ENCODE measurements at places on chromosomes 1 and 21.
A peak's percentile ranks its signal among the peaks of the same experiment; 100 is the strongest.

DNA sequence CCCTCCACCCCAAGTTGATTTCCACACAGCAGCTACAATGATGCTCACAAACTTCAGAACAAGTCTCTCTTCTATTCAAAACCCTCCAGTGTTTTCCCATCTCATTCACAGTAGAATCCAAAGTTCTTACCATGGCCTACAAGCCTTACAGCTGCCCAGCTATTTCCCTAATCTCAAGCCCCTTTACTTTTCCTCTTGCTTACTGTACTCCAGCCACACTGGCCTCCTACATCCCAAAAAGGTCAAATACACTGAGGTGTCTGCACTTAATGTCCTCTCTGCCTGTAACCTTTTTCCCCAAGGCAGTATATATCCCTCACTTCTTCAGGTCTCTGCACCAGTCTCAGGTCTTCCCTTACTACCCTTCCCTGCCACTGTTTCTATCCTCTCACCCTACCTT is 2.6 kb downstream of the RAP1A start:
- DNase-seq: no peak

DNA sequence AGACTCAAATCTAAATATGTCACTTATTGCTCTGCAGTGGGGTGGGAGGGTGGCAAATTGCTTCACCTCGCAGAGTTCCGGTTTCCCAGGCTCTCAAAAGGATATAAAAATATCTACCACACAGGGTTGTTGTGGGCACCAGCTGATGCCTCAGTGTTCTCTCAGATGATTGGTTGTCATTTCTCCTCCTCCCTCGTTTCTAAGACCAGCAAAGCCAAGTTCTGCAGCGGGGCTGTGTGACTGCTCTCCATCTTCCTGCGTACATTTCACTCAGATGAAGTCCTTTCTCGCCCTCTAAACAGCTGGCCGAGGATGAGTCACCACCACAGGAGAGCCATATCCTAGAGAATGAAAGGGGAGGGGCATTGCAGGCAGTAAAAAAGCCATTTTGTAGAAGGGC is 35.0 kb upstream of the VWA5B1 start:
- DNase-seq: no peak

- no peak for DNase-seq
Measured at GRCh38 chr1:109040627-109040988, 1.3 kb downstream of the WDR47 start.

GRCh38 chr1:197224160-197224559 is 43.9 kb upstream of the CRB1 start:
- no peak for DNase-seq

DNA sequence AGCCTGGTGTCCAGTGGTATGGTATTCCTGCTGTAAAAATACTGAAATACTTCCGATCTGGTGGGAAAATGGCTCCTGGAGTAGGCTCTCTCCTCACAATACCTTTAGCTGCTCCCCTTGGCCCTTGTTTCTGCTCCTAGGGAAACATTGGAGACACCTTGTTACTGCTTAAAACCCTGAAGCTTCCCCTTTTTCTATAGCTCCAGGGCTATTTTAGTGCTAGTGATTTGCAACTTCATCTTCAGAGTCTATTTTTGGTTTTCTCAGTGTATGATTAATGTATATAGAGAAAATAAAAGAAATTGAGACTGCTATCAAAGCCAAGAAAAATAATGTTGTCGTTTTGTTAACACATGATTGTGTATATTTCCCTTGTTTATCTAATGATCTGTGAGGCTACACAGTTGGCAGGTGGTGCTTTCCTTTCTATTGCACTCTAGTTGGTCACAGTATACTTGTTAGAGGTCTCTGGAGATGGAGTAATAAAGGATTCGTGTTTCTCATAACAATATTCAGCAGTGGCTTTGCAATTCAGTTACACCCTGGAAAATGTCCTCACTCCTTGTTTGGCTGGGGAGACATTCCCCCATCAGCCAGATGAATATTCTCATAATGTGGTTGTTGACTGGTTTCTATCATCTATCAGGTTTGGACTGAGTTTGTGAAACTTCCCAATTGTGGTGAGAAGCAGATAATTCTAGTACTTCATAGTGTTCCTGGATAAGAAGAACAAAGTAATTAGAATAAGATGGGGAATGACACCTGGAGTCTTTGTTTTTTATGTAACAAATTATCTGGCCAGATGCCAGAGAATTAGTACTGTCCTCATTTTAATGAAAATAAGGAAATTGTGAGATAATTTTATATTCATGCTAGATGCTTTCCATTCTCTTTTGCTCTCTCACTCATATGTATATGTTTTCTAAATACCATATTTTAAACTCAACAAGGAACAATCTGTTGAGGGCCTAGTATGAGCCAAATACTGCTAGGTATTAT is 44.8 kb upstream of the CACYBP start:
- DNase-seq: no peak

DNA sequence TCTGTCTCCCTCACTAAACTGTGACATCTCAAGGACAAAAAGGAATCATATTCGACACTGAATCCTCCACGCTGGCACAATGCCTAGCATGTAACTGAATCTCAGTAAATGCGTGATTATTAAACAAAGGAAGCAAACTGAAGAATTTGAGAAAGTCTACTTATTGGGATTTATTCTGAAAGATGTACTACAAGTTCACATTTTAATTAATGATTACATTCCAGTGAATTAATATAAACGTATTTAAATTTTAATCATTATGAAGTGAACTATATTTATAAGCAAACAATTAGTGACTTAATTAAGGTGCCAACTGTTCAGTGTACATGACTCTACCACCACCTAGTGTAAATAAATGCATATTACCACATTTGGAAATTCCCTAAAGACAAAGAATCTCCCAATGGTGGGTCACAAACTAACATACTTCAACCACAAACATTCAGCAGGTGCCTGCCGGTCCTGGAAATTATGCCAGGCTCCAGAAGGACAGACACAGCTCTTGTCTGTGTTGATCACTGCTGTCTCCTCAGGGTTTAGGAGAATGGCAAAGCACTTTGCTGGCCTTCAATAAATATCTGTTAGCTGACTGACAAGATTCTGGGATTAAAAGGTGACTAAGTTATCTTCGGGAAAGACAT is 56.3 kb downstream of the SMYD3 start:
- DNase-seq: no peak

DNA sequence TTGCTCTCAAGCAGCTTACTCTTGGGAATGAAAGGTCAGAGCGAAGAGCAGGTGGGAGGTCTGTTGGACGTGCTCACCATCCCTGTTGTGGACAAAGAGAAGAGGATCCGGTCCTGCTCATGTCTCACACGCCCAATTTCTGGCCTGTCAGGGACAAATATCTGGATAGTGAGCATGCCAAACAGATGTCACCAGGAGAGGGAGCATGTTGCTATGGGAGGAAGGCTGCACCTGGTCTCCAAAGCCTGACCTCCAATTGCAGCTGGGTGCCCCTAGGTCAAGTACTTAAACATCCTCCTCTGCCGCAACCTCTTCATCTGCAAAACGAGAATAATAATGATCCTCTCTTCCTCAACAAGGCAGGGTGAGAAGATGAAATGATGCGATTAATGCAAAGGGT is 53.4 kb downstream of the DMRTA2 start:
- DNase-seq: no peak

- DNase-seq: no peak
Measured at GRCh38 chr21:45075596-45076244, 1.3 kb downstream of the ADARB1 start.

- no peak for DNase-seq
Measured at GRCh38 chr1:246032031-246032551, 475.0 kb downstream of the SMYD3 start.

GRCh38 chr1:66444438-66445265 is 89.3 kb upstream of the SGIP1 start:
- no peak for DNase-seq

DNA sequence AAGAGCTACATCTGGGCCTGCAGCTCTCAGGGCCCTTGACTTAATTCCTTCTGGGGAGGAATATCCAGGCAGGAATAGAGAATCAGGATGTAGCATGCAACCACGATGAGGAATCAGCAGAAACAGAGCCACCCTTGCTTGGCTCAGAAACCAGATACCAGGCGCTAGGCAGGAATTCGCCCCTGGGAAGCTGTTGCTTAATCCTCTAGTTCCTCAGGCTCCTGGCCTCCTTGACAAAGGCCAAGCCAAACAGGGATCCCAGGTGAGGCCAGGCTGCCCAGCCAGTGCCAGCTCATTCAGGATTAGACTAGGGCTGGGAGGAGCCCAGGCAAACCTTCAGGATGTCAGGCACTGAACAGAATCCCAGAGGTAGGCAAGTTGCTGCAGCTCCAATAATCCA is 48.2 kb upstream of the IRF2BP2 start:
- no peak for DNase-seq

- peak; percentile 18 for DNase-seq
Measured at GRCh38 chr1:119885903-119886783, 10.2 kb downstream of the ADAM30 start.

GRCh38 chr1:233269656-233270055 is 25.9 kb downstream of the PCNX2 start:
- no peak for DNase-seq

DNA sequence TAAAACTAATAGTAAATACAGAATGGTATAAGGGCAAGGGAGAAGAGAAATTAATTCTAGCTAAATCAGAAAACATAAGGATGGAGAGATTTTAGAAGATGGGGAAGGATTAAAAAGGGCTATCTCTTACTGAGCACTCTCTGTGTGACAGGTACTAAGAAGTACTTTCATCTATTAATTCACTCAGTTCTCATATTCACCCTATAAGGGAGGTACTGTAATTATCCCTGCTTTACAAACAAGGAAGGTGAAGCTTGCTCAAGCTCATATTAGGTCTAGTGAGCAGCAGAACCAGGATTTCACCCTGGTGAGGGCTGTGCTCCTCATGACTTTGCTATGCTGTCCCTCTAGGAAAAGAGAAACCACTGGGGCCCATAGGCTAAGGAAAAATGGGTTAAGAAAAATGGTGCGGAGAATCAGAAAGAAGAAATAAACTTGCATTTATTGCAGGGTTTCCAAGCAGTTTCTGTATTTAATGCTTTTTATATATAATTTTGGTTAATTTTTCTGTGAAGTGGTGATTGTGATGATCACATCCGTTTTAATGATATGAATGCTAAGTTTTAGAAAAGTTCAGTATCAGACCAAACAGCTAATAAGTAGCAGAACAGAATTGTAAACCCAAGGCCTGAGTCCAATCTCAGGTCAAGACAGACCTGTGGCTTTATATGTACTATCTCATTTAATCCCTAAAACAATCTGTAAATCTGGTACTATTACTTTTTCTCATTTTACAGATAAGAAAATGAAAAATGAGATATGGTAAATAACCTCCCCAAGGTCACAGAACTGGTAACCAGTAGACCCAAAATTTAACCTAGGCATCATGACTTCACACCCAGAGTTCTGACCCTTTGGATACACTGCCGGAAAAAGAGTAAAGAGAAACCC is 1.7 kb downstream of the PCNX2 start:
- DNase-seq: no peak

DNA sequence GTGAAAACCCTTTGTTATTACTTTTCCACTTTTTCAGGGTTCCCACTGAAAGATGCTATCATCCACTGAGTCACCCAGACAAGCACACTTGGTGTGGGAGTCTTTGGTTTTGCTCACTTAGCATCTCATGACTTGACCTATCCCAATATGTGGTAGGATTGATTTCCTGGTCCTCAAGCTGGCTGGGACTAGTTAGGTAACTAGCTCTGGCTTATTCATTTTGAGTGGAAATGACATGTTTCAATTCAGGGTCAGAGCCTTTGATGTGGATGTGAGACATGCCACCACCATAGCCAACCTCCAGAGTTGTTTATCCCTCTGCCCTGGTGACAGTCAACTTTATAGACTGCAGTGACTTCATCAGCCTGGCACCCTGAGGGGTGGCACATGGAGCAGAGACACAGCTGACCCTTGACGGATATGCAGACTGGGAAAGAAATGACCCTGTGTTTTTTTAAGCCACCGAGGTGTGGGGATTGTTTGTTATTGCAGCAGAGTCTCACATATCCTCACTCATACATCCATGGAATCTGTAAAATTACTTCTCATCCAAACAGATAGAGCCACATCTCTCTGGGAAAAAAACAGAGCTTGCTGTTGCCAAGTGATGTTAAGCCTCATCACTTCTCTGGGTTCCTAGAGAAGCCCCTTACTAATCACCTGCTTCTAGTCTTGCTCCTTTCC is 699.9 kb downstream of the MATN1 start:
- no peak for DNase-seq

DNA sequence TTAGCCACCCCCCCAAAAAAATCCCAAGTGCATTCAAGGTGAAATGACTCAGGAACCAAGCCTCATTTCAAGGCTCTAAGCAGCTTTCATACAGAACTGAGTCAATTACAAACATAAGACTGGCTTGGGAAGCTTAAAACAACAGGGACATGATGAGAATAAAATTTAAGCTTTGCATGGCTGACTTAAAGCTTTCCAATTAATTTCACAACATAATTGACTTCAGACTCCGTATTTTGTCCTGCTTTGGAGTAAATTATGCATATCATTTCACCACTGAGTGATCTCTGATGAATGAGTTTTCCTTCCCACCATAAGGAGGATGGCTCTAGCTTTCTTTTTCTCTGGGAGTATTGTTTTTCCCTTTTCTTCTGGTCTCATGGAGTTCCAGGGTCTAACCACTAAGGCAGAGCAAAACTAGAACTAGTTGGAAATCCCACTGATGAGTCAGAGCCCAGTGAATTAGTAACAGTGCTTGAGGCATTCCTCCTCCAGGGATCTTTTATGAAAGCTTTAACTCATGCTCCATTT is 72.8 kb downstream of the XCL2 start:
- DNase-seq: no peak

DNA sequence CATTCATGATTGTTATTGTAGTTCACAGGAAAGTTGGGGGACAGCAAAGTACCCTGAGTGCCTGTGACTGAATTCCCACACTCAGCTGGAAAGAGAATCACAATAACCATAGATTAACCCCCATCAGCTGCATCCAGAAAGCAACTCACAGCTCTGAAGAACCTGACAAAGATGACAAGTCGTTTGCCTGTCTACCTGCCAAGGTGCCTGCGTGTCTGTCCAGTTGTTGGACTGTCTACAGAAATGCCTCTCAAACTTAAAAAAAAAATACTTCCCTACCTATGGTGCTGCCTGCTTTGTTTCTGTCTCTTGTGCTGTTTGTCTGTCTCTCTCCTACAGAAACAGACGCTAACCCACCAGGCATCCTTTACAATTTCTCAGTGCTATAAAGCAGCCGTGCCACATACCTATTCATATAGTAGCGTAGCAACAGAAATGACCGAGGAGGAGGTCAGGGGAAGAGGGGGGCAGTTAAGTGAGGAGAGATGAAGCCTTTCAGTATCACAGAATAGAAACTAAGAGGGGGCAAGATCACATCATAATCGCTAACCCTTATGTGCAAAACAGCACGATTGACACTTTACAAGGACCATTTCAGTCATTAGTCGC is 154.6 kb upstream of the HMGB4 start:
- no peak for DNase-seq

GRCh38 chr1:170376801-170377385 is 155.1 kb upstream of the GORAB start:
- no peak for DNase-seq

GRCh38 chr1:161227196-161227871 is 1.5 kb downstream of the TOMM40L start:
- DNase-seq: peak; percentile 87

- DNase-seq: no peak
Measured at GRCh38 chr21:41979751-41980369, 26.0 kb upstream of the C2CD2 start.

All from stimulated activated CD8-positive, alpha-beta memory T cell treated with anti-CD3 and anti-CD28 coated beads, Interleukin-15, amount 100 ng/mL, for 1 hour (primary cell).